ENCODE measurements at places on chromosomes 2 and 18.
A peak's percentile ranks its signal among the peaks of the same experiment; 100 is the strongest.

DNA sequence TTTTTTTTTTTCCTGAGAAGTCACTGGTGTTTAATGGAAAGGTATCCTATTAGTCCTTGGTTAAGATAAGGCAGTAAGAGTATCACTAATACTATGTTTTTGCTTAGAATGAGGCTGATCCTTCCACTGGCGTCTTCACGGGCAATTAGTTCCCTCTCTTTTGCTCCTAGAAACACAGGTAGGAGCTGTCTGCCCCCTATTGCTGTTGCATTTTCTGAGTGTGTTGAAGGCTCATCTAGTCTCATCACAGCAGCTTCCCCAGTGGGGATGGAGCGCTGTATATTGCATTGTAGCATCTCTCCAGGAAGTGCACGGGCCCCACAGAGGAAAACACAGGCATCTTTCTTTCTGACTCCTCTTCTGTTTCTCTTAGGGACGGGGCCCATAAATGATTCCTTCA is 145.0 kb downstream of the NAPG start:
- DNase-seq = no peak

DNA sequence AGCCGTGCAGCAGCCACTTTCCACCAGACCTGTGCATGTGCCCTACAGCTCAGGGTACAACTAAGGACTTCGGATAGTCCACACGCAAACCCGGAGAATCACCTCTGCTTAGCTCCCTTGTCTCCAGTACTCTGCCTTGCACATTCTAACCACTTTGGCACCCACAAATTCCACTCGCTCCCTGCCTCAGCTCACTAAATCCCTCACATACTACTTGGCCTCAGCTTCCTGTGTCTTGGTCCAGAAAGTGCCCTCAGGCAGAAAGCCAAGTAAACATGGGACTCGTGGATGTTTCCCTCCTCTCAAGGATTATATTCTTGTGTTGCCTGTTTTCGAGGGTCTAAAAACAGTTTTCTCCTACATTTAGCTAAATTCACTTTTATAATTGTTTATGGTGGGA is 157.8 kb upstream of the DAPL1 start:
- DNase-seq = no peak

GRCh38 chr2:15561574-15562344 is 625 bp upstream of the NBAS start:
- DNase-seq = peak; percentile 5

GRCh38 chr2:239682518-239682917 is 281.7 kb upstream of the HDAC4 start:
- DNase-seq = no peak

DNA sequence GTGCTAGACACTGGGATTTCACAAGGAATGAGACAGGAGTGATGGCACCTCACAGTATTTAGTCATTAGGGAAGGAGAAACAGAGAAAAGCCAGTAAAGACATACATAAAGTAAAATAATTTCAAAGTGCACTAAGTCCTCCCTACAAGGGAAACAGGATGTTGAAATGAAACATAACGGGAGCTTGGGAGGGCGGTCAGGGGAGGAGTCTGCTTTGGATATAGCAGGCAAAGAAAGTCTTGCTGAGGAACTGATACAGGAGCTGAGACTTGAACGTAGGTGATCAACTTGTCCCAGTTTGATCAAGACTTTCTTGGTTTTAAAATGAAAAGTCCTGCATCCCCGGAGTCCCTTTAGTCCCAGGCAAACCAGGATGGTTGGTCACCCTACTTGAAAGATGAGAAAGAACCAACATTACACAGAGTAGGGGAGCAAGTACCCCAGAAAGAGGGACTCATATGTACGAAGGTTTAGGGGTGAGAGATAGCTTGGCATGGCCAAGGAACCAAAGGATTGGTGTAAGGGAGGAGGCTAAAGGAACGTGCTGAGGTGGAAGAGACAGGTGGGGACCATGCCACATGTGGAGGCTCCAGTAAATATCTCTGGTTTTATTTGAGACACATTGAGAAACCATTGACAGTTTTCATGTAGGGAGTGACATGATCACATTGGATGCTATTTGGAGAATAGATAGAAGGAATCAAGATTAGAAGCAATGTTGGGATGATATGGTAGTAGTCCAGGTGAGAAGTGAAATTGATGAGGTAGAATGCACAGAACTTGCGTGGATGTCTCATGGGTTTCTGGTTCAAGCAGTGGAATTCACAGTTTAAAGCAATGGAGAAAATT is 28.4 kb downstream of the FBXO48 start:
- DNase-seq = no peak

GRCh38 chr18:56900195-56901094 is 246.4 kb upstream of the BOD1L2 start:
- DNase-seq = no peak

- no peak for DNase-seq
These were observed 216.0 kb downstream of the DSEL start for GRCh38 chr18:67300498-67300897.

- no peak for DNase-seq
These were observed 36.8 kb downstream of the KCNIP3 start for GRCh38 chr2:95333888-95334338.

GRCh38 chr2:9844036-9844483 is 786 bp downstream of the TAF1B start:
- DNase-seq = no peak

- no peak for DNase-seq
These were observed 49.7 kb downstream of the TNS1 start for GRCh38 chr2:217953011-217953481.

DNA sequence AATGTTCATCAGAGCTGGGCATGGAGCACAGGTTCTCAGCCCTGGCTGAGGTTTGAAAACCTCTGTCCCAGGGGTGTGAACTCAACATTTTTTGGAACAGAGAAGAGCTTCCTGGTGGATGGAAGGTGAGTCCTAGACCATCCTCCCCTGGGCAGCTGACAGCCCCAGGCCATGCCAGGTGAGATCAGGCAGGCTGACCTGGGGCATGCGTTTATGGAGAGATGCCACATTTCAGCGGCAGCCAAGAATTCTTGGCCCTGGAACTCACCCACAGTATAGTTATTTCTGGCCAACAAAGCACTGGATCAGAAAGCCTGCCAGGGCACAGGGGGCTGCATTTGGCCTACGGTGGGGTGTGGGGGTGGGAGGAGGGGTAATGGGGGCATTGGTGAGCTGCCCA is 83.8 kb downstream of the EDAR start:
- DNase-seq = no peak

GRCh38 chr18:63831080-63831788 is 56.0 kb downstream of the SERPINB7 start:
- DNase-seq = no peak

- no peak for DNase-seq
These were observed 325.2 kb upstream of the RAB12 start for GRCh38 chr18:8283891-8284585.

DNA sequence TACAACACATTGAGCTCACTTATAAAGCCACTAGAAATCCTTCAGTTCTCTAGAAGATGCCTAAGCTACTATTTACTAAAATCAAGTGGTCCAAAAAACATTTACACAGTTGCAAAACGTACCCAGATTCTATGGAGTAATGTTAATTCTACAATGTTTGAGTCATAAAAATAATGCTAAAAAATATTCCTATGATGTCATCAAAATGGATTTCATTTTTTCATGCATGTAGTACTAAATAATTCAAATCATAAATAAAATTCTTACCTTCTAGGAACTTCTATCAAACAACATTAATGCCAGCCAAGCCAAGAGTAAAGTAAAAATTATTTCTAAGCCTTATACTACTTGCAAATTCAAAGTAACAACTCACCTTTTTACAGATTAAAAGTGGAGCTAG is 168.9 kb upstream of the EPC2 start:
- no peak for DNase-seq

- DNase-seq = no peak
These were observed 59.9 kb upstream of the PID1 start for GRCh38 chr2:229330952-229331351.

DNA sequence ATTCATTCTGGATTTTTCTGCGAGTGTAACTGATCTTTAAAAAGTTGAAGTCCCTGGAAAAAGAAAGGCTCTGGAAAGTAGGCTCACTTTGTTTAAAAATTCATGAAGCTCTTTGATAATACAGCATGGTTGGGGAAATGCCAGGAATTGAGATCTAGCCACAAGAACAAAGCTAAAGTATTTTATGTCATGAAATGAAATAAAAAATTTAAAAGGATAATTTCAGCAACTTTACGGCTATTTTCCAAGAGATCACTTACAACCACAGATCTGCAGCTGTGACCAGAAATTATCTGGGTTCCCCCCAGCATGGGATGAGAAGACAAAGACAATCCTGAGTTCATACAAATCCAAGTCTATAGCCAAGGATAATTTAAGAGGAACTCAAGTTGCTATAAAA is 25.3 kb upstream of the RFX8 start:
- DNase-seq = no peak

GRCh38 chr2:27441958-27442919 is at the start of gene KRTCAP3:
Gene KRTCAP3, plus strand, starts transcription at chr2:27442381. Its CDS starts 32 bp downstream, at chr2:27442413.
- DNase-seq = peak; percentile 39

DNA sequence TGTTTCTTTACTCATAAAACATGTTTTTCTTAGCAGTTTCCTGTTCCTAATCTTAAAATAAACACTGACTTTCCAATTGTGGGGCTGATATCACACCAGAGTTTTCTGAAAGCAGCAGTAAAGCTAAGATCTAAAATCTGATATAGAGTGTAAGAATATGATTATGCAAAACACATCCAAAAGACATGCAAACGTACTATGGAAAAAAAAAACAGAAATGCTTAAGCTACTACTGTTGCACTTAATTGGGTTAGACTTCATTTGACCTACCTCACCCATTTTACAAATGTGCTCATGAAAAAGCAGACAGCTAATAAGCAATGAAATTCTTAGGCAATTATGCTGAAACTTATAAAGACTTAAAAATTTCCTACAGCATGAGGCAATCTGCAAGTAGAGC is 10.5 kb downstream of the CYTIP start:
- DNase-seq = no peak

GRCh38 chr2:230129343-230129742 is 60.6 kb upstream of the SLC16A14 start:
- no peak for DNase-seq

DNA sequence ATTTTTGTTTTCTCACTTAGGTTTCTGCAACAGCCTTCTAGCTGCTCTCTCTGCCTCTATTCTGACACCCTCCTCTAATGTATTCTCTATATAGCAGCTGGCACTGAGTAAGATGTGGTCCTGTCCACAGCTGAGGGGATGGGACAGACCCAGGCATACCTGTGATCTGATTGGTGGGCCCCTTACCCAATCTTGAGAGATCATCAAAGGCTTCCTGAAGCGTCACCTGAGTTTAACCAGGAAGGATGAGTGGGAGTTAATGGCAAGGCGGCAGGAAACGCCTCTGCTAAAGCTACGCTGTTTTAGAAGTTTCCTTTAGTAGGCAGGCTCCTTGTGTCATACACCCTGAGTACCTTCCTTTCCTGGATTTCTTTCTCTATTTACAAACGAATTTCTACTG is 5.7 kb upstream of the TET3 start:
- no peak for DNase-seq

- DNase-seq = no peak
These were observed 492.1 kb upstream of the PIK3C3 start for GRCh38 chr18:41462946-41463345.

GRCh38 chr2:238267341-238267710 is 21.1 kb downstream of the PER2 start:
- DNase-seq = no peak

- peak; percentile 42 for DNase-seq
These were observed 3.5 kb downstream of the NDUFA10 start for GRCh38 chr2:240021488-240022104.

DNA sequence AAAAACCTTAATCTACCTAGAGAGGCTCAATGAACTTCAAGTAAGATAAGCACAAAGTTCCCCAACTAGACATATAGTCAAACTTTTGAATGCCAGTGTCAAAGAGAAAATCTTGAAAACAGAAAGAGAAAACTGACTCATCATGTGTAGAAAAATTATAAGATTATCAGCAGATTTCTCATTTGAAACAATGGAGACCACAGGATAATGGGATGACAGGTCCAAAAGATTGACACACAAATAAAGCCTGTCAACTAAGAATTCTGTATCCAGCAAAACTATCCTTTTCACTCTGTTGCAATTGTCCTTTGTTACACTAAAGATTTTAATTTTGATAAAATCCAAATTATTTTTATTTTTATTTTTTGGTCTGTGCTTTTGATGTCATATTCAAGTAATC is 61.6 kb downstream of the COPS8 start:
- no peak for DNase-seq

DNA sequence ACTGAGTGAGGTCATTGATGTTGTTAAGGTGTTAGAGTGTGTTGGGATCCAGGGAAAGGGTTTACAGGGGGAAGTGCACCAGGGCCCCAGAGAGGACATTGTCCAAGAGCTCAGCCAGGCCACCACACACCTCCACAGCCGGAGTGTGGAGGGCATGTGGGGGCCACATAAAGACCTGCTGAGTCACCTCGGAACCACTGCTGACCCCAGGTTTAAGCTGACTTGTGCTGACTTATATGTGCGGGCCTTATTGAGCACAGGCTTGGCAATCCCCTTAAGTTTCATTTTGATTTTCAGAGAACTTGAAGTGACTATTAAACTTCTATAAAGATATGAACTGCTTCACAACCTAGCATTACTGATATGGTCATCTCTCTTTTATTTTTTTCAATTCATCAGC is 166.2 kb upstream of the MAP3K20 start:
- DNase-seq = no peak

GRCh38 chr2:159468257-159468656 is 148.1 kb downstream of the BAZ2B start:
- no peak for DNase-seq

DNA sequence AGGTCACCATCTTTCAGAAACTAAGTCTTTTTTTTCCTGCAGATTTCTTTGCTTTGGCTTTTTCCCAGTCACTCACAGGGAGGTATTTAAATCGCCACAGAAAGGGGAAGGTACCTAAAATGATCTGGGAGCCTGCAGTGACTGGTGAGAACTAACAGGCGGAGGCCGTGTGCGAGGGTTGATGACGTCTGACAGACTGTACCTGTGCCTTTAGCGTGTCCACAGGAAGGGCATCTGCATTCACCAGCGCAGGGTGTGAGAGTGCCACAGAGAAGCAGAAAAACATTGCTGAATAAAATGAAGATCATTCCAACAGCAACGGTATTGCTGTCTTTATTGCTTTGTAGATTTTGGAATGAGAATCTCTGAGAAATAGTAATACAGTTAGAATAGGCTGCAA is 5.7 kb downstream of the CTDP1 start:
- DNase-seq = no peak

- no peak for DNase-seq
These were observed 111.8 kb upstream of the GAREM1 start for GRCh38 chr18:32582455-32582854.

GRCh38 chr18:44598514-44598913 is 82.2 kb upstream of the SETBP1 start:
- DNase-seq = no peak

DNA sequence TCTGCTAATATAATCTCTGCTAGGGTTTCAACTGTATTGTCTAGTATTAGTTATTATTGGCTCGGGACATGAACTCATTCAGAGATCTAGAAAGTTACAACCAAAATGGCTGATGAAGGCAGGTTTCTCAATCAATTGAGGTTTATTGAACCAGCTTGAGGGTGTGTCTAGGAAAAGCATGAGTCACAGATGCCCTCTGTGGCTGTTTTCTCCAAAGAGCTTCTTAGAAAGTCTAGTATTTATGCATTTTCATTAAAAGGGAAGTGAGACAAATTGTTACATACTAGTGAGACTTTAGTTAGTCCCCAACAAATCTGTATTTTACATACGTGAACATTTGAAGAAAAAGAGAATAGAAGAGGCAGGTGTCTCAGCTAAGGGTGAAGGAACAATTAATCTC is 23.0 kb upstream of the RTTN start:
- DNase-seq = no peak

All from activated naive CD4-positive, alpha-beta T cell (primary cell).